ENCODE measurements at places on chromosomes 7 and 10.

DNA sequence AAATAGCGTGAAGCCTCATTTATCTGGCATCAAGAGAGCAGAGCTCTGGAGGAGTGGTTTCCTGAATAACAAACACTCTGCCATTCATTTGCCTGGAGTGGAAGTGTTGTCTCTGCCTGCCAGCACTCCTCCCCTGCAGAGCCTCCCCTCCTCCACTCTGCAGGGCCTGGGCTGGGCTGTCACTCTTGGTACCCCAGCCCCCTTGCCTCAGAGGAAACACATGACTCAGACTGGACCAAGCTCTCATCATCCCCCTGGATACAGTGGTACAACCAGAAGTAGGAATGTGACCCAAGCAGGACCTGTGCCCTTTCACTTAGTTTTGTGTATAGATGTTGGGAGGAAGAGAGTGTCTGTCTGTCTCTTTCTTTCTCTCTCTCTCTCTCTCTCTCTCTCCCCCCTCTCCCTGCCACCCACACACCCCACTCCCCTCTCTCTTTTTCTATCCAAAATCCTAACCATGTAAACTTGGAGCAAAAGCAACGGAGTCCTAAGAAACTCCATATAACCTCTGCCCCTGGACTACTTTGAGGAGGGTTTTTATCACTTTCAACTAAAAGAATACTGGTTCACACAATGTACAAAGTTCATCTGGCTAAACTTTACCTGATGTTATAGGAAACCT, 43.9 kb downstream of the DOCK4 start:
- DNase-seq: no peak

- no peak for DNase-seq
Measured at GRCh38 chr7:136078630-136079029, 101.5 kb upstream of the MTPN start.

DNA sequence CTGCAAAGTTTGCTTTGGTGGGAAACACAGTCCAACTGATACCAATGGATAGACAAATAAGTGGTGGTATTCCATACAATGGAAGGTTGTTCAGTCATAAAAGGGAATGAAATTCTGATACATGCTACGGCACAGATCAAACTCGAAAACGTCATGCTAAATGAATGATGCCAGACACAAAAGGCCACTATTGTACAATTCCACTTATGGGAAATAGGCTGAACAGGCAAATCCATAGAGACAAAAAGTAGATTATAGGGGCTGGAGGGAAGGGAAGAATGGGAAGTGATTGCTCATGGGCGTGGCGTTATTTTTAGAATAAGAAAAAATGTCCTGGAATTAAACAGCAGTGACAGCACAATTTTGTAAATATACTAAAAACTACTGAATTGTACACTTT, 66.0 kb upstream of the FOXK1 start:
- no peak for DNase-seq

DNA sequence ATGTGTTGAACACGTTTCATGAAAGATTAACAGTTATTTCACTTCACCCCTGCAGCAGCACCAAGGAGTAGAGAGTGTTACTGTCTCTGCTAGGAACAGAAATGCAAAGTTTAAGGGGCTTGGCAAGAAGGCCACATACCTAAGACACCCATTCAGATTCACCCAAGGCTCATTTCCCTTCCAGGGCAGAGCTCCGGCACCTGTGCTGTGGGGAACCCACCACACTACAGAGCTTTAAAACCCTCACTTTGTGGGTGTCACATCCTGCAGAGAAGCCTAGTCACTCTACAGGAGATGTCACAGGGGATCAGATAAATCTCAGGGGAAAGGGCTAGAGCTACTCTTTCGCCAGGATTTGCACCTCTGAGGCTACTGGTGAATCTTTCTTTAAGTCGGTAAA, 176.1 kb upstream of the KLF6 start:
- DNase-seq: no peak

DNA sequence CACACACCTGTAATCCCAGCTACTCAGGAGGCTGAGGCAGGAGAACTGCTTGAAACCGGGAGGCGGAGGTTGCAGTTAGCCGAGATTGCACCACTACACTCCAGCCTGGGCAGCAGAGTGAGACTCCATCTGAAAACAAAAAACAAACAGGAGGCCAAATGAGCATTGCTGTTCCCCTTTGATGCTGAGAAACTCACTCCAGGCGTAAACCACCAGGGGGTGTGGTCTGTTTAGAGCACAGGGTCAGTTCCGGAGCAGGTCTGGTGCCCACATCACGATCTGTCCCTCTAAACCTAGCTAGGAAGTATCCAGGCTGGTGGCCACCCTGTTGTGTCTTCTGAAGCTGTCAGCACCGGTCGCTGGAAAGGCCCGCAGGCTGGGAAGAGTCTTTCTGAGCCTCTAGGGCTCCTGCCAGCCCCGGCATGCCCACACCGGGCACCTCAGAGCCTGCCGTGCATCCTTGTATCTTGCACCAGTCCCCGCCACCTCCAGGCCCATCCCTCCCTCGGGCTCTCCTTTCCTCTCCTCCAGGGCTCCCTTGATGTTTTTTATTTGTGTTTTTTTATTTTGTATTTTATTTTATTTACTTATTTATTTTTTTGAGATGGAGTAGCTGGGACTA, 66.3 kb upstream of the SH2B2 start:
- no peak for DNase-seq

DNA sequence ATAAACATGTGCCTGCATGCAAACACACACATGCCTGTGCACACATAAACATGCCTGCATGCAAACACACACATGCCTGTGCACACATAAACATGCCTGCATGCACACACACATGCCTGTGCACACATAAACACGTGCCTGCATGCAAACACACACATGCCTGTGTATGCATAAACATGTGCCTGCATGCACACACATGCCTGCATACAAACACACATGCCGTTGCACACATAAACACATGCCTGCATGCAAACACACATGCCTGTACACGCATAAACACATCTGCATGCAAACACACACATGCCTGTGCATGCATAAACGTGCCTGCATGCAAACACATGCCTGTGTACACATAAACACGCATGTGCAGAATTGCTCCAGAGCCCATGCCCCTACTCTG, 22.4 kb downstream of the NKX6-2 start:
- no peak for DNase-seq

DNA sequence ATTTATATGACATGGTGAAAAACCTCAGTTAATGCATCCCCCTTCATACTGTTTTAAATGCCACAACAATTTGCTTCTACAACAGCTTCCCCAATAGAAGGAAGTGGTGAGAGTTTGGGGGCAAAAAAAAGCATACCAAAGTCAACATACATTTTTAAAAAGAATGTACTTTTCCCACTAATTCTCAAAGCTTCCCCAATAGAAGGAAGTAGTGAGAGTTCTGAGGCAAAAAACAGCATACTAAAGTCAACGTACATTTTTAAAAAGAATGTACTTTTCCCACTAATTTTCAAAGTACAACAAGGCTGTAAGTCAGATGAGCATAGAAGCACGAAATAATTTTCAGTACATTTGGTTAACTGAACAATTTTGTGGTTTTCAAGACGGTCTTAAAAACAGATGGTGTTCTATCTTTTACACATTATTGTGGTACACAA, 24.0 kb downstream of the WASL start:
- DNase-seq: no peak

- DNase-seq: no peak
Measured at GRCh38 chr7:70215491-70215890, 617.2 kb downstream of the AUTS2 start.

DNA sequence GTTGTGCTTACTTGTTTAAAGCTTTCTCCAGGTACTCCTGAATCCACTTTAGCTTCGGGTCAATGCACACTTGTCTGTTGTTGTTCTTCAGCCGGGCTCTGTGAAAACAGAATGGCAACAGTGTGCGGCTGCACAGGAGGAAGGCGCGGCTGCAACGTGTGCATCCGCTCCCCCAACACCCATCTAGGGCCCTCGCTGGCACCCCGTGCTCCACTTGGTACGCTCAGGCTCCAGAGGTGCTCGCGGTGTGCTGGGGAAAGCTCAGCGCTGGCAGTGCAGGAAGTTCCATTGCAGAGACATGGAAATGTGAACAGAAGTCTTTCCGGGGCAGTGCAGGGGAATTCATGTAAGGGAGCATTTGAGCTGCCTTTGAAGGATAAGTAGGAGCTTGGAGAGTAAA, 6.3 kb downstream of the CXCL12 start:
- no peak for DNase-seq

DNA sequence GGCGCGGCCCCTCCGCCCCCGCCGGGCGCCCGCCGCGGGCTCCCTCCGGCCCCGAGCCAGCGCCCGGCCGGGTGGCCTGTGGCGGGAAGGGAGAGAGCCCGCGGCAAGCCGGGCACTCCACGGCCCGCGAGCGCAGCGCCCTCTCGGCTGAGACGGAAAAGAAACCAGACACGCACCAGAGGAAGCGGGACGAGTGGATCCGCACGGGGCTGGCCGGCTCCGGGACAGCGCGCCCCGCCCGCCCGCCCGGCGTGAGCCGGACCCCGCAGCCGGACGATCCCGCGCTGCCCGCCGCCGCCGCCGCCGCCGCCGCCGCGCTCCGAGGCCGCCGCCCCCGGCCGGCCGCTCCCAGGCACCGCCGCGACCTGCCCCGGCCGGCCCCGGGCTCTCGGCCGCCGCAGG, 300 bp downstream of the ARHGAP21 start:
- no peak for DNase-seq

DNA sequence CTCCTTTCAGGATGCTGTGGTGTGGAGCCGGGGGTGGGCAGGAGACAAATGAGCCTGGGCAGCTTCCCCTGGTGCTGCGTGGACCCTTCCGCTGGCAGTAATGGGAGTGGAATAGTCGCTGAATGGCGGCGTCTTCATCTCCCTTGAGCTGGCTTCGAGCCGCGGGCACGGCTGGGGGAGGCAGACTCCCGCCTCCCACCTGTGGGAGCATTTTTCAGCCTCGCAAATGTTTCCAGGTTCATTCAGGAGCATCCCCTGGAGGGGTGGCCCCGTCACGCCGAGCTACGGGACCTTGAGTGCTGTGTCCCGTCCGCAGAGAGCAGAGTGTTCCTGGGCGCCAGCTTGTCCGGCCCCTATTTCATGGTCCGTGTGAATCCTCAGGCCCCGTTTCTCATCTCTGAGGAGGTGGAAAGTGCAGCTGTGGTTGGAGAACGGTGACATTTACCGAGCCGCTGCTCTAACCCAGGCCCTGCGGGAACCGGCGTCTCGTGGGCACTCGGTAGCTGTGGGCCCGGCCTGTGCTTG, 18.1 kb downstream of the FAM20C start:
- DNase-seq: no peak

DNA sequence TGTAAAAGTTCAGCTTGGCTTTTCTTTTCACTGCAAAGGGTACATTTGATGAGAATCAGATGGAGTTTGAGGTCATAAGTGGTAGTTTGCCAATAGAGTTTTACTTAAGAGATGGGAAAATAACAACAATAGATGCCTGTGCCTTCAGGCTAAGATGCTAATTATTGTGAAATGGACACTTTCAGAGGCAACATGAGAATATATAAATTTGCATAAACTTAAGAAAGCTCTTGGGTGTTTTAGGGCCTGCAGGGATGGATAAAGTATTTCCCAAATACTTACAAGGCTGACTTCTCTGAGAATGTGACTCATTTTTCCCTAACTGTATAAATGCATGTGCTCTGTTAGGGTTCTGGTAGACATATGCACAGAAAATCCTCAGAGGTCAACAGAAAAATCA, 200.3 kb upstream of the SVIL start:
- no peak for DNase-seq

GRCh38 chr7:5671046-5671445, 110.4 kb downstream of the RNF216 start:
- DNase-seq: no peak

GRCh38 chr10:98086837-98087708, 47.4 kb upstream of the R3HCC1L start:
- DNase-seq: no peak

- no peak for DNase-seq
Measured at GRCh38 chr7:150862356-150862755, 10.0 kb downstream of the AOC1 start.

Measured in stimulated activated CD4-positive, alpha-beta T cell treated with anti-CD3 and anti-CD28 coated beads, Interleukin-15, amount 100 ng/mL, for 1 hour (primary cell).